ENCODE measurements at places on chromosomes 7 and 10.

DNA sequence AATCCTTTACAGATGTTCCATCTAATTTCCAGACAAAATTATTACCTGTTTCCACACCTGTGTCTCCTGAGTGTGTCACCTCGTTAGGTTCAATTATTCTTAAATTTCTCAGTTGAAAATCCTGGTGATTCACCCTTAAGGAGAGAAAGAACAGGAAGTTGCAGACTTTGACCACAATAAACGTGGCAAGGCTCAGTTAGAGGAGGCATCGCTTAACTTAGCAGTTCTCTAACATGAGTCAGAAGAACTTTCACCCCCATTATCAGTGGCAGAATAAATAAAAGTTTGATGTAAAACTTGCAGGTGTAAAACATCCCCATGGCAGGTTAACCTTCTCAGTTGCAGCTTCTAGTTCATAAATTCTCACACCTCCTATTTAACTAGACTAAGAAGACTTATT, 8.3 kb downstream of the XPNPEP1 start:
- no peak for DNase-seq

DNA sequence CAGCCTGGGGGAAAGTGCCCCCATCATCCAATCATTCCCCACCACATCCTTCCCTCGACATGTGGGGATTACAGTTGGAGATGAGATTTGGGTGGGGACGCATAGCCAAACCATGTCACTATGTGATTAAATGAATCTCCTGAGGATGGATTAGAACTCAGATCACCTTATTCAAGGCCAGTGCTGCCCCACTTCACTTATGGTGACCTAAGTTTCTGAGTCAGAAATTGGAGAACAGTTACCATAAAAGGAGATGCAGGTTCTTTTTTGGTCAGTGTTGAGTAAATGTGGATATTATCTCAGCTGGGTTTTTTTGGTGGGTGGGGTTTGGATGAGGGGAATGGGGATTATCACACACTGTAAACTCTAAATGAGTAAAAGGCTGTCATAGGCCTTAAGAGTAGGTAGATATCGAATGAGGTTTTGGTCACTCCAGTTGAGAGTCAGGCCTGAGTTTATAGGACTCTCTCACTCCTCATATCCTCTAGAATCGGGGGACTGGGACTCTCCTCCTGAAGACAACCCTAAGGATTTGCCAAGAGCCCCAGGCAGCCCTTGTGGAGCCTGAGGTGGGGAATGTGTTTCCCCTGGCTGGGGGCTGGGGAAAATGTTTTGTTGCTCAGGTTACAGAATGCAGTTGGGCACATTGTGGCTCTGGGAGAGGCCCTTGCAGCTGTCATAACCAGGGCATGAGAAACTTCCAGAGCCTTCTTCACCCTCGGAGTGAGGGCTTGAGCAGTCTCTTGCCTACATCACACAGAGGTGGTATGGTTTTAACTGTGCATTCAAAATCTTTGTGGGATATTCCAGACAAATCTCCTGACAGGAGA, 213.0 kb downstream of the BAMBI start:
- no peak for DNase-seq

DNA sequence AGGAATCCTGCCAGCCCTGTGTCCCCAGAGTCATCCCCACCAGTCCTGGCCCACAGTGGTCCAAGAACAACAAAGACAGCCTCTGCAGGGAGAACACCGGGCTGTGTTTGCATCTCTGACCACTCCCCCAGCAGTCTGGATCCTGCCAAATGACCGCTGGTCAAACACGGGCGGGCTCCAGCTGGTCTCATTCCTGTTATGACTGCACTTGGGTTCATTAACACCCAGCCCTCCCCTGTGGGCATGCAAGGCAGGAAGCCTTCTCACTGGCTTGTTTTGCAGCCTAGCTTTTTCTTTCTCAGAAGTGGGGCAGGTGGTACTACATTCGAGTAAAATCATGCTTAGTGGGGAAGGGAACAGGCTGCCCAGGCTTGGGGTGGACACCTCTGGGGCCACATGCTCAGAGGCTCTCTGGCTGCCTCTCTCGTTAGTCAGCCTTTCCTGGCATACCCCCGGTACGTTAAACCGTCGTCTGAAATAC, 190.0 kb downstream of the PLXNA4 start:
- DNase-seq: no peak

GRCh38 chr10:97766106-97766810, 5.5 kb downstream of the SFRP5 start:
- DNase-seq: no peak

- no peak for DNase-seq
These were observed 37.9 kb downstream of the JAZF1 start for GRCh38 chr7:28142650-28143049.
